Karpas-422 (cell line): ENCODE measurements at places on chromosomes 3 and 15. TPM values are rescaled to one million over a fixed set of nuclear protein-coding genes. Genes with fewer than 3 reads are reported as not detected.

DNA sequence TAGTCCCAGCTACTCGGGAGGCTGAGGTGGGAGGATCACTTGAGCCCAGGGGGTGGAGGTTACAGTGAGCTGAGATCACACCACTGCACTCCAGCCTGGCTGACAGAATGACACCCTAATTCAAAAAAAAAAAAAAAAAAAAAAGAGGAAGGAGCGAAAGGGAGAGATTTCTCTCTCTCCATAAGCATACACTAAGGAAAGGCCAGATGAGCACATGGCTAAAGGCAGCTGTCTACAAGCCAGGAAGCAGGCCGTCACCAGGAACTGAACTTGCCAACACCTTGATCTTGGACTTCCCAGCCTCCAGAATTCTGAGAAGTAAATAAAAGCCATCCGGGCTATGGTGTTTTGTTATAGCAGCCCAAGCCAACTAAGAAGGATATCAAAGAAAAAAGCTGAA, 7.5 kb downstream of the SRGAP3 start:
- DNase-seq = peak; percentile 28
- no peak overlapping the region for H3K4me3 ChIP-seq
- H3K36me3 ChIP-seq = no peaks in the 10 kb centered on the region
- H3K4me1 ChIP-seq = no peaks in the 10 kb centered on the region

GRCh38 chr3:37891227-37891626, 29.5 kb downstream of the CTDSPL start:
- no peak for DNase-seq
- no peaks in the 10 kb centered on the region for H3K27me3 ChIP-seq
- H3K4me1 ChIP-seq = no peaks in the 10 kb centered on the region
- no peak overlapping the region for H3K4me3 ChIP-seq
- H3K27ac ChIP-seq = no peak overlapping the region

DNA sequence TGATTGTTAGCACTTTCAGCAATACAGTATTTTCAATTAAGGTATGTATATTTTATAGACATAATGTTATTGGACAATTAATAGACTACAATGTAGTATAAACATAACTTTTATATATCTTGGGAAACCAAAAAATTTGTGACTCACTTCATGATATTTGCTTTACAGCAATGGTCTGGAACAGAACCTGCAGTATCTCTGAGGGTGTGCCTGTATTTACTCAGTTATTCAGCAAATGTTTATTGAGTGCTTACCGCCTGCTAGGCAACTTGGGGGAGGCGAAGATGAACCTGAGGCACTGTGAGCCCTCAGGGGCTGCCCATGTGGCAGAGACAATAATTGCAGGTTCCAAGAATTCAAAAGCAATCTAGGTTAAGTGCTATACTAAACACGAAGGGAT, 144.8 kb downstream of the GABRB3 start:
- no peak for DNase-seq
- H3K4me1 ChIP-seq = no peaks in the 10 kb centered on the region
- no peaks in the 10 kb centered on the region for H3K36me3 ChIP-seq

DNA sequence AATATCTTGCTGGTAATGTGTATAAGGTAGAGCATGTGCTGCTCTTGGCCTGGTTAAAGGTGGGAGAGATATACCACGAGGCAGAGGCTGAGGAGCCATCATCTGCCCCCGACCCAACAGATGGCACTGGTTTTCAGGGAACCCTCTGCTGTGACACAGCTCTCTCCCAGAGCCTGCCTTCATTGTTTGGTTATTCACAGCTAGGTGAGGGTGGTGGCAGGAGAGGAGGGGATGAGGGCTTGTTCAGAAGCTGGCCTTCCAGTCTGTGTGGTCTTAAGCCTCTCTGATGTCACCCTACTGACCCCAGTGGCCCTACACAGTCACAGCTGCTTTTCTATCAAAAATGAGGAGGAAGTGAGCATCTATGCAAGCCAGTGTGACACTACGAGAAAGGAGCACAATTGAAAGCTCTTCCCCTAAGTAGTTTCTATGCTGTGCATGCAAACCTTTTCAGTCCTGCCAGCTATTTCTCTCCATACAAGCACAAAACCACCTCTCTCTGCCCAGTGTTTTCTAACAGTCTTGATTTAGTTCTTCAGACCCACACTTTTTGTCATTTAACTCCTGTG, 258.4 kb upstream of the AGTR1 start:
- no peaks in the 10 kb centered on the region for H3K27me3 ChIP-seq
- H3K4me1 ChIP-seq = no peaks in the 10 kb centered on the region
- no peaks in the 10 kb centered on the region for H3K36me3 ChIP-seq

DNA sequence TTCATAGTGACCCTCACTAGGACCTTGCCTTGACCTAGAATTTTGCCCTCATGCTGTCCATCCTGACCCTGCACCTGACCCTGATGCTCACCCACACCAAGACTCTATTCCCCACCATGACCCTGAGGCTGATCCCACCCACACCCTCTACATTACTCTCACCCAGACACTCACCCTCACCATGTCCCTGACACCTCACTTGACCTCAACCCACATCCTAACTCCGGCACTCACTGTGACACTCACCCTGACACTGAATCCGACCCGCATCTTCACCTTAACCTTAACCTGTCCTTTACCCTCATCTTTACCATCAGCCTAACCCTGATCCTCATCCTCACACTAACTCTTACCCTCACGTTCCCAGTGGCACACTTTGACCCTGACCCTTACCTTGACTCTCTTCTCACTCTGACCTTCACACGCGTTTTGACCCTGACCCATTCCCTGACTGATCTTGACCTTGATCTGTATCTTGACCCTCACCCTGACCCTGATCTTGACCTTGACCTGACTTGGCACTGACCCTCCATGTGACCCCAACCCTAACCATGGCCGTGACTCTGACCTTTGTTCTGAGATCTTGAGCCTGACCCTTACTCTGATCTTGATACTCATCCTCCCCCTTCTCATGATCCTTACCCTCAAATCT, 22.2 kb upstream of the SLC25A26 start:
- DNase-seq = no peak
- no peaks in the 10 kb centered on the region for H3K4me1 ChIP-seq
- no peak overlapping the region for H3K27ac ChIP-seq
- H3K36me3 ChIP-seq = no peaks in the 10 kb centered on the region

GRCh38 chr3:27209617-27210264, 159.4 kb downstream of the NEK10 start:
- no peak overlapping the region for H3K4me3 ChIP-seq
- H3K27ac ChIP-seq = no peak overlapping the region
- no peak for DNase-seq
- H3K4me1 ChIP-seq = no peaks in the 10 kb centered on the region
- no peaks in the 10 kb centered on the region for H3K36me3 ChIP-seq

DNA sequence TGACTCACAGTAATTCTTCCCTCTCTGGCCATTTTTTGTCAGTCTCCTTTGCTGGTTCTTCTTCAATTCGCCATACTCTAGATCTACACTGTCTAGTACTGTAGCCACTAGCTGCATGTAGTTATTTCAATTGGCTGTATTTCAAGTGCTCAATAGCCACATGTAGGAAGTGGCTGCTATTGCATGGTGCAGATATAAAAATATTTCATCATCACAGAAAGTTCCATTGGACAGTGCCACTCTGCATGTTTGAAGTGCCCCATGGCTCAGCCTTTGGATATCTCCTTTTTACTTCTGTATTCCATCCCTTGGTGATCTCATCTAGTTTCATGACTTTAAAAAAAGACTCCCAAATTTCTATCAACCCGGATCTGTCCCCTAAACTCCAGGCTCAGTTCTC, 22.1 kb downstream of the PPP2R3A start:
- H3K36me3 ChIP-seq = no peaks in the 10 kb centered on the region
- H3K4me1 ChIP-seq = no peaks in the 10 kb centered on the region
- H3K4me3 ChIP-seq = no peak overlapping the region
- no peaks in the 10 kb centered on the region for H3K27me3 ChIP-seq
- no peak for DNase-seq
- H3K27ac ChIP-seq = no peak overlapping the region

- H3K27me3 ChIP-seq = no peaks in the 10 kb centered on the region
- peak; percentile 87 for DNase-seq
- no peak overlapping the region for H3K27ac ChIP-seq
- H3K4me1 ChIP-seq = no peaks in the 10 kb centered on the region
- no peak overlapping the region for H3K4me3 ChIP-seq
Measured at GRCh38 chr3:130539005-130539404, 22.0 kb downstream of the COL6A6 start.

DNA sequence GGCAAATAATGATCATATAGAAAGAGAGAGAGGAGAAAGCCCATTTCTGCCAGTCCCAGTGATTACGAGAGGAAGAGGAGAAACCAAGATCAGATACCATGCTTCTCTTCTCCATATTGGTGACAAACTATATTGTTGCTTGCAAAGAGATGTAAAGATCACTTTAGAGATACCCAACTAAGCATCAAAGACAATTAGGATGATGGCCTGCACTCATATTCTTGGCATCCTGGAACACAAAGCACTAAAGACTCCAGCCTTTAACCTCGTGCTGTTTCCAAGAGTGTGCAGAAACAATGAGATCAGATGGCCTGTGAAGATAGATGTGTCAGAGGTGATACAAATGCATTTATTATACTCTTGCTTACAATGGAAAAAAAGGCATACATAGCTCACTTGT, 170.7 kb upstream of the TP63 start:
- H3K4me1 ChIP-seq = no peaks in the 10 kb centered on the region
- no peaks in the 10 kb centered on the region for H3K36me3 ChIP-seq
- no peak for DNase-seq
- H3K27me3 ChIP-seq = no peaks in the 10 kb centered on the region

DNA sequence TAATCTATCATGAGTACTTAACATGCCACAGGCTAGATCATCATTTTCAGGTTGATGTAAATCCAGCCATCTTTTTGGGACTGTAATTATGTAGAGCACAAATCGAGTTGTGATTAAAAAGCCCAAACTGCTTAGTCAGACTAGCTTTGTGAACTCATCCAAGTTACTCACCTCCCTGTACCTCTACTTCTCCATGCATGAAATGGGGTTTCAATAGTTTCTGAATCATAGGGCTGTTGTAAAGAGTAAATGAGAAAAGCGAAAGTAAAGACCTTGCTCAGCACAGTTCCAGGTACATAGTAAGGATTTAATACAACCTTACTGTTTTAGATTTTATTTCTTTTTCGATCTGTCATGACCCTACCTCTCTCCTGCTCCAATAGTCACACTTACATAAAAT, 85.6 kb upstream of the GAP43 start:
- DNase-seq = no peak
- no peak overlapping the region for H3K27ac ChIP-seq
- H3K4me1 ChIP-seq = no peaks in the 10 kb centered on the region
- H3K4me3 ChIP-seq = no peak overlapping the region
- no peaks in the 10 kb centered on the region for H3K27me3 ChIP-seq
- H3K36me3 ChIP-seq = no peaks in the 10 kb centered on the region

GRCh38 chr3:47056705-47057104, 77.2 kb downstream of the NBEAL2 start:
- no peak overlapping the region for H3K4me3 ChIP-seq
- no peaks in the 10 kb centered on the region for H3K27me3 ChIP-seq
- no peak for DNase-seq

DNA sequence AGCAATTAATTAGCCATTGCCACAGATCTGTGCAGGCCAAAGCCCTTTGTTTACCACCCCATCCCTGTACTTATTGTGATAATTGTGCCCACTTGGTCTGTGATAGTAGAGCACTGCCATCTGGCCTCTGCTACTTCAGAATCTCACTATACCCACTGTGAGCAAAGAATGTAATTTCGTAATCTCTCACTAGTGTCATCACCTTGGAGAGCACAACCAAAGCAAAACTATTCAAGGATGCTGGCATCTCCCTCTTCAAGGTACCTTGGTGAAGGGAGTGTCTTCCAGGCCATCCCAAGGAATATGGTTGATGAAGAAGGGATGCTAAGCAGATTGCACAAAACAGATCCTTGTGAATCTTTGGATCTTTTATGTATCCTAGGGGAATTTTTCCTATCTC, 34.7 kb upstream of the NOX5 start:
- H3K4me3 ChIP-seq = no peak overlapping the region
- DNase-seq = no peak
- H3K27me3 ChIP-seq = no peaks in the 10 kb centered on the region
- no peak overlapping the region for H3K27ac ChIP-seq

- H3K27ac ChIP-seq = no peak overlapping the region
- H3K4me1 ChIP-seq = no peaks in the 10 kb centered on the region
- H3K27me3 ChIP-seq = no peaks in the 10 kb centered on the region
- DNase-seq = no peak
Measured at GRCh38 chr3:178152031-178152806, 384.0 kb upstream of the KCNMB2 start.

- DNase-seq = no peak
- no peak overlapping the region for H3K27ac ChIP-seq
- no peaks in the 10 kb centered on the region for H3K4me1 ChIP-seq
- H3K4me3 ChIP-seq = no peak overlapping the region
Measured at GRCh38 chr3:148531836-148532235, 165.9 kb upstream of the AGTR1 start.

GP9 gene
- not detected in 2 replicates for total RNA-seq

FAM43A gene
- 80.7 and 147 TPM in 2 replicates for total RNA-seq

CRYGS gene
- 12.2 and 18.4 TPM in 2 replicates for total RNA-seq

C2CD4A gene
- total RNA-seq = not detected in 2 replicates

AHSG gene
- not detected in 2 replicates for total RNA-seq

P2RY14 gene
- not detected in 2 replicates for total RNA-seq
